Ascending aorta (tissue), 2 donors: ENCODE measurements at places on chromosomes 7 and 10.

DNA sequence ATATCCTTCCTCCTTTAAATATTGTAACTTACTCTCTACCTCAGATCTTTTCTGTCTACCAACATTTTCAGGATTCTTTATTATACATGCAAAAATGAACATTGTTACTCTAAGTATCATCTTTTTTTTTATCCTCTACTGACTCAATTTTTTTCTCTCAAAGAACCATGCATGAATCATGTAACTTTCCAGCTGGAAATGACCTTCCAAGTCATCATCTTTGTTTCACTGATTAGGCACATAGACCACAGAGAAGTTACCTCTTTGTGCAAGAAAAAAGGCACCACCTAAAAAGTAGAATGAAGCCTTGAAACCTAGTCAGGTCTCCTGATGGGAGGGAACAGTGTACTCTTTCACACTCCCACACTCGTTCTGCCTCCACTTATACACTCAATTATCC lies 234.9 kb downstream of the HGF start:
- DNase-seq, result no peak

DNA sequence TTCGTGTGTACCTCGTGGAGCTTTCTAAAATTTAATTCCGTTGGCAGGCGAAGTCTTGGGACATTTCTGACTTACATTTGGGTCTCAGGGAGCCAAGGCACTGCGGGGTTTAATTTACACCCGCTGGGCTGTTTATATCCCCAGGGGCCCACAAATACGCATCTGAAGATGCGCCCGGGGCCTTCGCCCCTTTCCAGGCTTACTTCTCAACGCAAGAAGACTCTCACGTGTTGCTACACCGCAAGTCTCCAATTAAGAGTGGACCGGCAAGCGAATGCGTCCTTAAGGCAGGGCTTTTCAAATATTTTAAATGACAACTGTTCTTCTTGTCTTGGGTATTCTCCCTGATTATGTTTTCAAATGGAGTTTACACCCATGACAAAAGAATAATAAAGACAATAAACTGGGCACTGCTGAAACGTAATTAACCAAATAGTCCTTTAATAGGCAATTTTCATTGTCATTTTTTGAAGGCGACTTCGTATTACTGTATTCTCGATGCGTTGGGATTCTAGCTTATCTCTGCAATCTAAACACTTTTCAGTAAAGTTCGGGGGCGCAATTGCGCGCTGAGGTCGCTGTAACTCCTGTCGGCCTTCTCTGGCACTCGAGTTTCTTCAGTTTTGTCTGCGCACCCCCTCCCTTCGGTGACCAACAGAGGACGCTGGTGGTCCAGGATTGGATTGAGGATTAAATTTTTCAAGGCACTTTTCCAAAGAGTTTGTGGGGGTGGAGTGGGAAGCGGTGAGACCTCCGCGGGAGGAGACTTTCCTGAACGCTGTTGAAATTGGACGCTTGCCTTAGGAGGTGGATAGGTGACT lies 837 bp upstream of the IGFBP3 start:
- no peak for DNase-seq

GRCh38 chr7:12570534-12571461 lies at the start of gene SCIN:
Gene SCIN, plus strand, starts transcription at chr7:12570720. Its CDS starts 67 bp downstream, at chr7:12570787.
- no peak for DNase-seq

GRCh38 chr10:77332256-77332655 lies 305.4 kb downstream of the KCNMA1 start:
- DNase-seq, result no peak

- no peak for DNase-seq
Observed at GRCh38 chr7:67894746-67895145, 898.1 kb downstream of the TYW1 start.

- no peak for DNase-seq
Observed at GRCh38 chr10:74079936-74080590, 70.6 kb downstream of the AP3M1 start.
